ENCODE measurements at places on chromosomes 11 and 22.

DNA sequence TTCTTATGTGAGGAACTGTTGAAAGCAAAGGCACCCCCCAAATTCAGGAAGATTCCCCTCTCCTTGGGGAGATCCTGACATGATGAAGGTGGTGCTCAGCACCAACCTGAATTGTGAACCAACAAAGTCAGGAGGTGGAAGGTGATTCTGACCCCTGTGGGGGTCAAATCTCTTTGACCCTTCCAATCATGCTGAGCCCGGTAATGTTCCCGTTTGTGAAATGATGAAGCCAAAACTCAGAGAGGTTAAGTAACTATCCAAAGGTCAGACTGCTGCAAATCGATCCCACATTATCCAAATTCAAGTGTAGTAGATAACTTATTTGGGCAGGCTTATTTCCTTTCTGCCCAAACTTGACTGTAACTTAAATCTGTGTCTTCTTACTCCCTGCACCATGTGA is 19.1 kb downstream of the SERPING1 start:
- no peak for DNase-seq

GRCh38 chr11:64870893-64871466 is 7.4 kb downstream of the EHD1 start:
- DNase-seq = no peak

GRCh38 chr11:67588136-67588503 is 4.5 kb downstream of the GSTP1 start:
- no peak for DNase-seq

DNA sequence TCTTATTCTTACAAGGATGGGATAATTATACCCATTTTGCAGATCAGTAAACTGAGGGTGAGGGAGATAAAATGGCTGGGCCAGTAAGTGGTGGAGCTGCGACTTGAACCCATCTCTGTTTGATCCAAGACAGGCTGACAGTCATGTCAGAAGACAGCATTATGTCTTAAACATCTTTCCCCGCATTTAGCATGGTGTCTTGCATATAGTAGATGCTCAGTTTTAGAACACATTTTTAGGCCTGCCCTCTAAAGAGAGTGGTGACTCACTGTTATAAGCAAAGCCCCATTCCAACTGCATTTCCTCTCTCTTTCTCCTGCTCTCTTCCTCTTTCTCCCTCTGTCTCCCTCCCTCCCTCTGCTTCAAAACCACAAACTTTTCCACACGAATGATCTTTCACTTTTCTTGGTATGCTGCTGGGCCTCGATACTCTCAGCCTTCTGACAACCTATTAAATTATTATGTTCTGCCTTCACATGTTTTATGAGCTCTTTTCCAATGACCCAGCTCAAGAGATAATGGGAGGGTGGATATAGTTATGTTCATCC is 25.2 kb downstream of the CWC15 start:
- no peak for DNase-seq

GRCh38 chr11:129298988-129299387 is 76.7 kb upstream of the BARX2 start:
- DNase-seq = no peak

GRCh38 chr11:18594999-18595749 is 4.4 kb upstream of the MISFA start:
- no peak for DNase-seq

DNA sequence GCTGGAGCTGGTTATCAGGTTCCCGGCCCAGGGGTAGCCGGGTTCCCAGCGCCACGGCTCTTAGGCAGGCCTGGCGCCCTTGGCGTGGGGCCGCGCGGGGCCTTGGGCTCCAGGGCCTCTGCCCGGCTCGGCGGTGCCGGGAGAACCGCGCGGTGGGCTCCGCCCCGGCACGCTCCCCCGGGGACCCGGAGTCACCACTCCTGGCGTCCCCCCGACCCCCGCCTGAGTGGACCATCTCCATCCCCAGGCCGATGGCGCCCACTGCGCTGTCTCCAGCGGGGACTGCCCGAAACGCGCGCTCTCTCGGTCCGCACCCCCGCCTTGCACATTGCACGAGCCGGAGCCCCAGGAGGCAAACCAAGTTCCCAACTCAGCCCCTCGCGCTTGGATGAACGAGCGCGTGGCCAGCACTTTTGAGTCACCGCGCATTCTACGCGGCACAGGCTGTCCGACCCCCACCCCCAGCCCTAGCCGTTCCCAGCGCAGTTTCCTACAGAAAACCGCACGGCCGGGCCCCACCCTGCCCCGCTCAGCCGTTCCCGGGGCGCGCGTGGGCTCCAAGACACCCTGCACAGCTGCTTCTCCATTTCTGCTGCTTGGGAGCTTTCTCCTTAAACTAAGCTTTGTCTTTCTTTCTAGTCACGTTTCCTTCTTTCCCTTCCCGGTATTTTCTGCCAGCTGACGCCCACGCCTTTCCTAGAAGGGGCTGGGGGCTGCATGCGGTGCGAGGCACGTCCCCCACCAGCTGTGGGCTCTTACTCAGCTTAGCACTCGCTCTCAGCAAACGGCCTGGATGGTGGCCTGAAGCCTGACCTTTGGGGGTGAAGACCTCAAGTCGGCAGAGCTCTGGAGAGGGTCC is 650 bp upstream of the CHID1 start:
- DNase-seq = no peak

GRCh38 chr22:33747029-33747428 is 173.2 kb downstream of the LARGE1 start:
- DNase-seq = no peak

DNA sequence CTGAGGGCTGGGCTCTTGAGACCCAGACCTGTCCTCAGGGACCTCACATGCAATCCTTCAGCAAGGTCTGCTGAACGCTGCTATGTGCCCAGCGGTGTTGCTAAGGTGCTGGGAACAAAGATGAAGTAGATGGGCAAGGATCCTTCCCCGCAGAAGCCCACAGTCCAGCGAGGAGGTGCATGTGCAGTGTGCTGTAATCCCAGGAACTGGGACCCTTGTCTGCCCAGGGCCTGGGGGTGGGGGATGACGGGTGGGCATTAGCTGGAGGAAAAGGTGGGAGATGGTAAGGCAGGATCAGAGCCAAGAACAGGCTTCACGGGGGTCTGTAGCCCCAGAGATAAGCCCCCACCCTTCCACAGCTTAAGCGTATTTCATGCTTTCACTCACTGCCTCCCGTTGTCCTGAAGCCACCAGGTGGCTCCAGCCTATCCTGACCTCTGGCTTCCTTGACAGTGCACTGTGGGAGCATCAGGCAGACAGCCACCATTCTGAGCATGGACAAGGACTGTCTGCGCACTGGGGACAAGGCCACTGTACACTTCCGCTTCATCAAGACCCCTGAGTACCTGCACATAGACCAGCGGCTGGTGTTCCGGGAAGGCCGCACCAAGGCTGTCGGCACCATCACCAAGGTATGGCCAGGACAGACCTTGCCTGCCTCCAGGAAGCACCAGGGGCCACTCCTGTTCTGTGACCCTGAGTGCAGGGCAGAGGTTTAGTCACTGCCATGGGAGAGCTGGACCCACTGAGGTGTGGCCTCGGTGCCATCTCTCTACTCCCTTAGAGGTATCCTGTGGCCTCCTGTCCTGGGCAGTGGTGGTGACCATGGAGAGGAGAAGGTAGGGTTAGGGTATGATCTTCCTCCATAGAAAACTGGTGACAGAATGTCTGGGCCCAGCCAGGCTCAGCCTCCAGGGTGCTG is 22.0 kb downstream of the GTPBP1 start:
- no peak for DNase-seq

- DNase-seq = no peak
Observed at GRCh38 chr11:114076921-114077331, 17.4 kb downstream of the ZBTB16 start.

GRCh38 chr22:20064545-20065262 is 15.3 kb upstream of the DGCR8 start:
- no peak for DNase-seq

DNA sequence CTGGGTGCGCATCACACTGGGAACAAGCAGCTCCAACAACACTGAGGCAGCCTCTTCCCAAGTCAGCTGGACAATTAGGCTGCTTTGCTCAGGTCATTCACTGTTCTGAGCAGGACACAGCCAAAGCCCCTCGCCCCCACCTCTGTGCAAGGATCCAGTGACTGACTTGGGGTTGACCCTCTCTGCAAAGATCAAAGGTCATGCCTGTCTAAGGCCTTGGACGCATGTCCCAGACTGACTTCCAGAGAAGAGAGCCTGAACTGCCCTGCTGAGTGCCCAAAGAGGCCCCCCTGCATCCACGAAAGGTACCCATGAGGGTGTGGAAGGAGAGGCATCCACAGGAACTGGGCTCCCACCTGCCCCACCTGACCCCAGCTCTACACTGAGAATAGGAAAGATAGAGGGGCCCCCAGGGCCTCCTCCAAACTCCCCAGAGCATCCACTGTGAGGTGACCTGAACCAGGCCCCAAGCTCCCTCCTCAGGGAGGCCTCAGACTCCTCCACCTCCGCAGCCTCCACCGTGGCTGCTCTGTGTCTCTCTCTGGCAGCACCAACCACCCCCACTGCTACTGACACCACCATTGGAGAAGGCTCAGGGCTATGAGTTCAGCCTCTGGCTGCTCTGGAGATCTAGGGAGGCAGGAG is 53.5 kb downstream of the IGLL5 start:
- no peak for DNase-seq

DNA sequence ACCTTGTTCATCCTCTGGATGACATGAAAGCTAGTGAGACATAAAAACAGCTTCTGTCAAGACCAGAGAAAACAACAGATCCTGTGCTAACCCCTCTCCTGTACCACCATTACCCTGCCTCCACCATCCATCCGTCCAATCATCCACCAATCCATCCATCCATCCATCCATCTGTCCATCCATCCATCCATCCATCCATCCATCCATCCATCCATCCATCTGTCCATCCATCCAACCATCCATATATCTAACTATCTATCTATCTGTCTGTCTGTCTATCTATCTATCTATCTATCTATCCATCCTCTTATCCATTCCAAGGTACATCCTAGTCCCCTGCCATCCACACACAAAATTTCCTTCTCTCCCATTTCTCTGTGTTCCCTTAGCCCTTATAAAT is 46.6 kb upstream of the ME3 start:
- no peak for DNase-seq

DNA sequence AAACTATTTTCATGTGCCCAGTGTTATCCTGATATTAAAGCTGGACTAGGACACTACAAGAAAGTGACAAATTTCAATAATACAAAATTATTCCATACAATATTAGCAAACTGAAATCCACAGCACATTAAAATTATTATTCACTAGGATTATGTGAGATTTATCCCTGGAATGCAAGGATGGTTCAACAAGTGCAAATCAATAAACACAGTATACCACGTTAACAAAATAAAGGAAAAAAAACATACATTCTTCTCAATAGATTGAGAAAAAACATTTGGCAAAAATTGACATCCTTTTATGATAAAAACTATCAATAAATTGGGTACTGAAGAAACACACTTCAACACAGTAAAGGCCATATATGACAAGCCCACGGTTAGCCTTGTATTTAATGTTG is 1758.2 kb upstream of the RAG2 start:
- DNase-seq = no peak

GRCh38 chr22:41656556-41656955 is 32.1 kb downstream of the SNU13 start:
- DNase-seq = no peak

DNA sequence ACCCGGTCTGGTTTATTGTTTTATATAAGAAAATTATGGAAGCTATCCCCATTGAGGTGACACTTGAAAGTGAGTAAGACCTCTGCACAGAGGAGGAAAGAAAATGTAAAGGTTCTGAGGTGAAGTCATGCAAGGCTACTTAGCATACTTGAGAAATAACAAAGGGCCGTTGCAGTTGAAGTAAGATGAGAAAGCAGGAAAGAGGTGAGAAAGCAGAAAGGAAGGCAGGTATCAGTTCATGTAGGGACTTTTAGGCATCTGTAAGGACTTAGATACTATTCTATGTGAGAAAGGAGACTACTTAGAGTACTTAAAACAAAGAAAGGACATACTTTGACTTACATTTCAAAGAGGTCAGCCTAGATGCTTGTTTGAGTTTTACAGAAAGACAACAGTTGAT is 84.7 kb downstream of the CASP12 start:
- DNase-seq = no peak

DNA sequence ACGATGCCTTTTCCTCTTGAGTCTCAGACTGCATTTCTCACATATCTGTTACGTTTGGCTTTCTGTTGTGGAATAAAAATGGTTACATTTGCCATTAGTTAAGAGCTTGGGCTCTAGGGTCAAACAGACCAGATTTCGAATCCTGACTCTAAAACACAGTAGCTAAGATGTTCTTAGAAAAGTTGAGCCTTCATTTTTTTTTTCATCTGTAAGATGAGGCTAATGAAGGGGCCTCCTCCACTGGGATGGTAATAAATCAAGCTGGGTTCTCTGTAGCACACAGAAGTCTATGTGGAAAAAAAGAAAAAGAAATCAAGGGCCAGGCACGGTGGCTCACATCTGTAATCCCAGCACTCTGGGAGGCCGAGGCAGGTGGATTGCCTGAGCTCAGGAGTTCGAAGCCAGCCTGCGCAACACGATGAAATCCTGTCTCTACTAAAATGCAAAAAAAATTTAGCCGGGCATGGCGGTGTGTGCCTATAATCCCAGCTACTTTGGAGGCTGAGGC is 49.9 kb upstream of the CAPRIN1 start:
- no peak for DNase-seq

DNA sequence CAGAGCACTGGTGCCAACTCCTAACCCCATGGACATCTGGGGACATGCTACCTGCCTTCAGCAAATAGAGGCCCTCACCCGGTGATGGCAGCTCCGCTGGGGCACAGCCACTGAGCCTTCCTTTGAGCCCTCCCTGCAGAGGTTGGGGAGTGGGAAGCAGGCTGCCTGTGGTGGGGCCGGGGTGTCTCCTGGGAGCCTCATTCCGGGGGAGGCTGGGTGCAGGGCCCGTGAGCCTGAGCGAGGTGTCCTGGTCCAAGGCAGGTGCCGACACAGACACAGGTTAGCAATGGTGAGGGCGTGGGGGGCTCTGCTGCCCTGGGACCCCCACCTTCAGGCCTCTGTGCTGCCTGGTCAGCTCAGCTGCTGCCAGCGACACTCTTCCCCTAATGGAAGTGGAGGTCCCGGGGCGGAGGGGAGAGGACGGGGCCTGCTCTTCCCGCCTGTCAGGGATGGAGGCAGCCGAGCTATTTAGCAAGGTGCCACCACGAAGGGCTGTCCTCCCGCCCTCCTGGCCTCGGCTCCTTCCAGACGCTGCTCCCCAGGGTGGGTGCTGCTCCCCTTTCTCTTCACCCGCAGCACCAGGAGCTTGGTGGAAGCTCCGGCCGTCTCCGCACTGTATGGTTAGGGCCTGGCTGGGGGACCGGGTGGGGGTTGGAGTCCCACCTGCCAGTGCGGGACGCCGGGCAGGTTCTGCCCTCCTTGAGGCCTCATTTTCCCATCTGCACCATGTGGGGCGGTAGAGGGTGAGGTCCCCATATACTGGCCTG is 11.2 kb downstream of the TSPAN4 start:
- no peak for DNase-seq

GRCh38 chr22:32649515-32650200 is 151.8 kb upstream of the TIMP3 start:
- DNase-seq = no peak

Measured in activated naive CD8-positive, alpha-beta T cell treated with anti-CD3 and anti-CD28 coated beads, Interleukin-2, amount 50 U/mL, for 16 hours (primary cell).